Thyroid gland (tissue), 4 donors: ENCODE measurements at places on chromosomes 6 and 20.

- DNase-seq = no peak
Observed at GRCh38 chr6:41643899-41644269, 5.6 kb downstream of the MDFI start.

DNA sequence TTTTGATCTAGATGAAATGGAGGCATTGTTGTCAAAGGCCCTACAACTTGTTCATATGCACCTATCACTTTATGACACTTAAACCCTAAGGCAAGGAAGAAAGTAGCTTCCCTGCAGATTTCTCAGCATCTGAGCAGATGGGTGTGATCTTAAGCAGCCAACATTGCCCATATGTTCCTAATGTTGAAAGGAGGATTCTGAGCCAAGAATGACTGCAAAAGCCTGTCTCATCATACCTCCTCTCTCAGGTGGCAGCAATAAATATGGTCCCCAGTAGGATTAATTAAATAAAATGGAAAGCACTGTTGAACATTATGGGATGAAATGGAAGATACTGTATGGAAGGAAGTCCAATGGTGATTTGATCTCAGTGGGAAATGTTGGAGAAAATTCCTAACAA, 538.1 kb upstream of the MAN1A1 start:
- no peak for DNase-seq

DNA sequence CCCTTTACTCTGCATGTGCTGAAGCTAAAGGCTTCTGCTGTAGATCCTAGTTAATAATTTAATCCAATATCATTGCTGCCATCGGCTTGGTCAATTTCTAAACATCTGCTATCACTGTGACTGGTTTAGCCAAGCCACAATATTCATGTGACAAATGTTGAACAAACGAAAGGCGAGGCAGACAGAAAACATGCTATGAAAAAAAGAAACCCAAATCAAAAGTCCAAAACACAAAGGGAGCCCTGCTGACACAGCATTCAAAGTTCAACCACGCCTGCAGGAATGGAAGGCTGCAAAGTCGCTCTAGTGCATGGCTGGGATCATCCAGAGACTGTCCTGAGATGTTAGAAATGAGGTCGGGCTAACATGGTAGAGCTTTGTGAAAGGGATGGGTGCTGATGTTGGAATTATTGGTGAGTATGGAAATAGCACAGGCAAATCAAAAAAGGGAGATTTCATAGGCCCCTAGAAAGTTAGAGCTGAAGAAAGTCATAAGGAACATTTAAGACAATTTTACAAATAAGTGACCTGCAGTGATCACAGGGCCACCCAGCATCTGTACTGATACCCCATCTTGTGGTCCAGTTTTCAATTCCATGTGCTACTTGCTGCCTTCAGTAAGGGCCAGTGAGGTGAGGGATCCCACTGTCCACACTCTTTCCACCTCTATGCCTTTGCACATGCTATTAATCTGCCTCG, 8.8 kb upstream of the NHSL1 start:
- DNase-seq = no peak

GRCh38 chr6:132866762-132867449, 52.5 kb downstream of the RPS12 start:
- no peak for DNase-seq

GRCh38 chr6:158409451-158409850, 97.2 kb downstream of the TULP4 start:
- no peak for DNase-seq

DNA sequence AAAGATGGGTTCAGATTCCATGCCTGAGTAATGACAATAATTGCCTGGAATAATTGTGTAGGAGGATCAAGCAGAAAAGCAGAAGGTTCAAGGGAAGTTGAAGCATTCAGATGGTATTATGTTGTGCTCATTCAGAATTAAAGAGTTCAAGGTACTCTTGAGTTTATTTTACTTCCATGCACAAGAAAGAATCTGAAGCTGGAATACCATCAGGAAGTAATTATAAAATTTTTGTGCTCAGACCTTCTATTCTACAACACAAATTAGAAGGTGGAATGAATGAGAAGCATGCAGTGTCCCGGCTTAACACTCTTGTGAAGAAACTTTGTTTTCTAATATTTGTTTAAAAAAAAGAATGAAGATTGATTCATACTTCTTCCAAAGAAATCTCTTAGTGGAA, 139.4 kb upstream of the ENPP5 start:
- no peak for DNase-seq

- DNase-seq = no peak
Observed at GRCh38 chr6:81747327-81747726, 5.2 kb downstream of the TENT5A start.

DNA sequence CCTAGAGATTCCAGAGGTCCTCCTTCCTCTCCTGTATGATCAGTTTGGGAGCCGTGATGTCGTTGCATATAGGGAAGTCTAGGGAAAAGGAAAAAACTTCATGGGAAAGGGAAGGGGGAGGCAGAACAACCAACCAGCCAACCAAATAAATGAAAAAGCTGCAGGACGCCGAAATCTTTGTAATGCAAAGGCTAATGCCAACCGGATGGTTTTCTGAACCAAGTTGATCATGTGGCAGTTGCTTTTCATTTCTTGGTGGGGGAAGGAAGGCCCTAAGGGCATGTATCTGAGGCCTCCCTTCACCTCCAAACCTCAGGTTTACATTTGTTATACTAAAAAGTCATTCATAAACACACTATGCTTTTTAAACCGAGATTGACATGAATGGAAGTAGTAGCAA, 167.2 kb downstream of the ARID1B start:
- no peak for DNase-seq

DNA sequence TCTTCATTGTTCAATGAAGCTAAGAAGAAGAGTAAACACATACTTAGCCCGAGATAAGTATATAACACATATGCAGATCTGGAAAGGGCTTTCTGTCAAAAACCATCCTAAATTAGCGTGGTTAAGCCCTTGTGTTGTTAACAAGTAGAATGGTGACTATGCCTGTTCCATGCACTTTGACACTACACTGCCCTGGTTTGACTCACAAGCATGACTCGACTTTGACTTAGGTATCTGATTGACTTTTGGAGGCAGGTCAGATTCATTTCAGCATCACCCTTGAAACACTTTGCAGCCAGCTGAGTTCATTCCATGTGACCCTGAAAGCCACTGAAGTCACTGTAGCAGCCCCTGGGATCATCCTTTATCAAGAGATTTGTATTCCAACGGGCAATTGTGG, 239.8 kb downstream of the TBX18 start:
- no peak for DNase-seq

DNA sequence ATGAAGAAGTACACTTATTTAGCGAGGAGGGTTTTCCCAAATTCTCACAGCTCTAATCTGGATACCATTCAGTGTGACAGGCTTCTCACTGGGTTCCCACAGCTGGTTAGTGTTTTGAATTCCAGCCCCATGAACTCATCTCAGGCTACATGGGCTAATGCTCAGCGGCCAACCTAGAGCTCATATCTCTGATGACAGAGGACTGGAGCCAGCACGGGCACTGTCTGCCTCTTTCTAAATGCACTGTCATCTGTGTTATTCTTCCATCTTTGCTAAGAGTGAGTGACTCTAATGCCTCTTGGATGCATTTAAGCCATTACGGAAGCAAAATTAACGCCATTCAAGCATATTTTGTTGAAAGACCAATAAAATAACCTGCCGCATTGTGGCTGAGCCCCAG, 308.9 kb upstream of the JAG1 start:
- DNase-seq = no peak

- no peak for DNase-seq
Observed at GRCh38 chr6:36824253-36824652, 15.0 kb downstream of the CPNE5 start.

DNA sequence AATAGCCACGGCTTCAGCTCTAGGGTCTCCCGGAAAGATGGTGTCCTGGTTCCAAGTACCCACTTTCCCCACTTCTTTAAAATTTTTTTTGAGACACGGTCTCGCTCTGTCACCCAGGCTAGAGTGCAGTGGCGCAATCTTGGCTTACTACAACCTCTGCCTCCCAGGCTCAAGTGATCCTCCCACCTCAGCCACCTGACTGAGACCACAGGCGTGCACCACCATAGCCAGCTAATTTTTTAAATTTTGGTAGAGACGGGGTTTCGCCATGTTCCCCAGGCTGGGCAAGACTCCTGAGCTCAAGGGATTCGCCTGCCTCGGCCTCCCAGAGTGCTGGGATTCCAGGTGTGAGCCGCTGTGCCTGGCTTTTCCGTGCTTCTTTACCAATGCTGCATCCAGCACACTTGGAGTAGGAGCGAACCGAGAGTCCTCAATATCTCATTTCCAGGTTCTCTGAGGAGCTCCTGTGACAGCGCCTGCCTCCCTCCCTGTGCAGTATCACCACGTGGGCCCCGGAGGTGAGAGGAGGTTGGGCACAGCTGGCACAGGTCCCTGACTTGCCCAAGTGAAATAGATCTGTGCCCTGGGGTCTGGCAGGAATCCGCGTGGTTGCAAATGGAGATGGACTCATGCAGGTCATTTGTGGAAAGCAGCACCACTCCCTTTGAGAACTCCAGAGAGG, 37.3 kb downstream of the EZR start:
- no peak for DNase-seq

GRCh38 chr6:44042989-44043478, 84.2 kb downstream of the MRPL14 start:
- no peak for DNase-seq

GRCh38 chr20:12695937-12696336, 312.8 kb upstream of the SPTLC3 start:
- no peak for DNase-seq

- DNase-seq = no peak
Observed at GRCh38 chr6:52049252-52050050, 38.0 kb downstream of the PKHD1 start.

GRCh38 chr20:5654557-5654956, 95.6 kb upstream of the SHLD1 start:
- no peak for DNase-seq

GRCh38 chr20:15951658-15952057, 621.6 kb downstream of the KIF16B start:
- no peak for DNase-seq

DNA sequence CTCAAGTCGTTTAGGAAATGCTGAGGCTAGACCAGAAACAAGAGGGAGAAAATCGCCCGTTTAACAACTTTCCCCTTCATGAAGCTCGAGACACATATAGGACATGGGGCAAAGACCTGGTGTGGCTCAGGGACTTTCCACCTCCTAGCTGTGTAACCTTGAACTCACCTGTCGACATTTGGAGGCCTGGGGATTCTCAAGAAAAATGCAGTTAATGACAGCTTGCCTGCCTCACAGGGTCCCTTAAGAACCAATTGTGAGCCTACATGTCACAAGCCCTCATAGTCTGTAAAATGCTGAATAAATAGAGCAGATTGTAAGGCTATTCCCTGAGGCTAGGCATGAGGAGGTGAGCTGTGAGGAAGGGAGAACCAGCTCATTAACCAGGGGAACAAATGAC, 35.1 kb downstream of the MGME1 start:
- no peak for DNase-seq

- peak; percentile 17 for DNase-seq
Observed at GRCh38 chr20:43914311-43915210, at the start of gene TOX2. Gene TOX2, plus strand, starts transcription at chr20:43914852. Its CDS starts 40 bp downstream, at chr20:43914892.

DNA sequence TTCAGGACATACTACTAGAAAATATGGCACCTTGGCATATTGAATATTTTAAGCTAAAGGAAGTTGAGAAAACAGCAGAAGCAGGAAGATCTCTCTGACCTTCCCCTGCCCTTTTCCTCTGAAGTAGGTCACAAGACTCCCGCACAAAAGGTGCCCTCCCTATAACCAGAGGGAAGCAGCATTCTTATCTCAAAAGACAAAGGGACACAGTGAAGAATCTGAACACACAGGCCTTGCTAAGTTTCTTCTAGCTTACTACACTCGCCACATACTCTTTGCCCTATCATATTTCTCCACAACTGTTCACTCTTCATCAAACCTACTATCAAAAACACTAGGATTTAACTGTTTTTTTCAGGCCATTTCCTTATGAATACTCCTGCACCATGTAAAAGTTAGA, 151.2 kb downstream of the ELOVL4 start:
- DNase-seq = no peak

DNA sequence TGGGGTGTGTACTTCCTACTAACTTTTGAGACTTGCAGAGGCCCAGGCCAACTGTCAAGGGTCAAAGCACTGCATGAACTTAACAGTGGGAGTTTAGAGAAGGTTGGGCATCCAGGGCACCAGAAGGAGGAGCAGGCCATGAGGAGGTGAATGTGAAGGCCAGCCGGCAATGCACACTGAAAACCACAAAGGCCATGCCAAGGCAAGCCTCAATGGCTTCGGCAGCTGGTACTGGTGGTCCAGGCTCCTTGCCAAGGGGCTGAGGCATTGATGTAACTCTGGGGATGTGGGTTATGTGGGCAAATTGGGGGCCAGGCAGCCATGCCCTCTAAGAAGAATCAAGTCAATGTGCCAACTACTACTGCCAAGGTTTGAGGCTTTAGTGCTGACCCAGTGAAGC, 222.4 kb downstream of the UNC5CL start:
- DNase-seq = no peak

DNA sequence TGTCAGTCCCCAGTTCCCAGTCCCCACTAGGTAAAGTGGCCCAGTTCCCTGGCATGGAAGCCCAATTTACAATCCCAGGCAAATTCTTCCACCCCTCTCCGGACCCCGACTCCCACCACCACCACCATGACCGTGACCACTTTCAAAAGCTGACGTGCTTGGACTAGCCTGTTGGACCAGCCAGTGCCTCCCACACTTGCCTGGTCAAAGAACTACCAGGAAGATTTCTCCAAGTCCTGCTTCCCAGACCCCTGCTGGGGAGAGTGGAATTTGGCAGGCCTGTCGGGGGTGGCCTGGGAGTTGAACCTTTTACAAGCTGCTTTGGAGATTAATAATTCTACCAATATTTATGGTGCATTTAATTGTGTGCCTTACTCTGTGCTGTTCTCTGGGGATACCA, 1.4 kb upstream of the PTPRT start:
- no peak for DNase-seq

GRCh38 chr6:26468829-26469228, 11.1 kb downstream of the BTN2A1 start:
- DNase-seq = no peak

DNA sequence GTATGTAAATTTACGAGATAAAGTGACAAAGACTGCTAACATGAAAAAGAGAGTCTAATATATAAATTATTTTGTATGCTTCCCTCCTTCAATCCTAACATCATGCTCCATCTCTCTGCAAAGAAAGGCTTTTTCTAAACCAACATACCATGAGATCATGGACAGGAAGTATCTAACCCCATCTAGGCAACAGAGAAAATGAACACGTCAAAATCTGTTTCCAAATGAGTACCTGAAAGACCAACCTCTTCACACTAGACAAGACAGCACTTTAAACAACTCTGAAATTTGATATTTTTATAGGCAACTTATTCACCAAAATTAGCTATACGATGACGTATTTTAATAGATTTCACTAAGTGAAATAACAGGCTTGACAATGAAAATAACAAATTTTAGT, 54.6 kb downstream of the MAN1A1 start:
- no peak for DNase-seq

- DNase-seq = no peak
Observed at GRCh38 chr6:23175391-23175790, 606.0 kb downstream of the HDGFL1 start.
